ENCODE measurements at places on chromosomes 7 and 10. TPM values are rescaled to one million over a fixed set of nuclear protein-coding genes. Genes with fewer than 3 reads are reported as not detected.

GRCh38 chr7:128056901-128057300 is 25.7 kb upstream of the LRRC4 start:
- DNase-seq = no peak

DNA sequence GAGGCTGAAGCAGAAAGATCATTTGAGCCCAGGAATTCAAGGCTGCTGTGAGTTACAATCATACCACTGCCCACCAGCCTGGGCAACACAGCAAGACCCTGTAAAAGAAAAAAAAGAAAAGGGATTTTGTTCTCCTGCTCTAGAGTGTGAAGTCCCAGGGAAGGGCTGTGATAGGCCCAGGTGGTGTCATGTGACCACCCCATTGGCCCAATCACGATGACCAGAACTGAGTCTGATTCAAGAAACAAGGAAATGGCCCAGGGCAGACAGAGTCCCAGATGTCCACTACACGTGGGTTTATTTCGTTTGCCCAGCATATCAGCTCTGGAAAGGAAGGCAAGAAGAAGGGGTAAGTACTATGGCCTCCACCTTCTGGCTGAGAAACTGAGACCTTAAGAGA is 81.3 kb upstream of the CUX1 start:
- DNase-seq = no peak

DNA sequence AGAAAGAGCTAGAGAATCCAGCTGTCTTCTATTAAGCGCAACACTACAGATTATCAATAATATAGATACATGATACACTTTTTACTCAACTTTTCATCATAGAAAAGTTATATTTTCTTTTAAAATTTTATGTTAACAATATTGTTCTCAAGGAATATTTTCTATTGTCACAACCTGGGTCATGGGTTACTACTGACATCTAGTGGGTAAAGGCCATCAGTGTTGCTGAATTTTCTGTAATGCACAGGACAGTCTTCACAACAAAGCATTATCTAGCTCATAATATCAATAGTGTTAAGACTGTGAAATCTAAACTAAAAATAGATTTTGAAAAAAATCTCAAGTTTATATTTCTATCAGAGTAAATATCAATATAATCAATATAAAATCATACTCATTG is 209.8 kb downstream of the ZNF33B start:
- no peak for DNase-seq

DNA sequence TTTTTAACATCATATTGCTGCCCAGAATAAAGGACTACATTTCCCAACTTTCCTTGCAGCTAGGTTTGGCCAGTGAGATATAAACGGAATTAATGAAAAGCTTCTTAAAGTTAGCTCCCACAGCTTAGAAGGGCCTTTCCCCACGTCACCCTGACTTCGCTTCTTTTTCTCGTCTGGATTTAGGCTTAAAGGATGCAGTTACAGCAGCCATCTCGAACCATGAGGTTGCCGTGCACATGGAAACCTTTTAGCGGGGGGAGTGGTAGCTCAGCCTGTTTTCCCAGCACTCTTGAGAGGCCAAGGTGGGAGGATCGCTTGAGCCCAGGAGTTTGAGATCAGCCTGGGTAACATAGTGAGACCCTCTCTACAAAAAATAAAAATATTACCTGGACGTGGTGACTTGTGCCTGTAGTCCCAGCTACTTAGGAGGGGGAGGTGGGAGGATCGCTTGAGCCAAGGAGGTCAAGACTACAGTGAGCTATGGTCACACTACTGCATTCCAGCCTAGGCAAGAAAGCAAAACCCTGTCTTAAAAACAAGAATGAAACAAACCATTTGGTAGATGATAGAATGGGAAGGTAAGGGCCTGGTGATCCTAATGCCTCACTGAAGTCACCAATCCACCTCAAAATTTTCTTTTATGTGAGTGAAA is 64.3 kb upstream of the C1GALT1 start:
- DNase-seq = no peak

DNA sequence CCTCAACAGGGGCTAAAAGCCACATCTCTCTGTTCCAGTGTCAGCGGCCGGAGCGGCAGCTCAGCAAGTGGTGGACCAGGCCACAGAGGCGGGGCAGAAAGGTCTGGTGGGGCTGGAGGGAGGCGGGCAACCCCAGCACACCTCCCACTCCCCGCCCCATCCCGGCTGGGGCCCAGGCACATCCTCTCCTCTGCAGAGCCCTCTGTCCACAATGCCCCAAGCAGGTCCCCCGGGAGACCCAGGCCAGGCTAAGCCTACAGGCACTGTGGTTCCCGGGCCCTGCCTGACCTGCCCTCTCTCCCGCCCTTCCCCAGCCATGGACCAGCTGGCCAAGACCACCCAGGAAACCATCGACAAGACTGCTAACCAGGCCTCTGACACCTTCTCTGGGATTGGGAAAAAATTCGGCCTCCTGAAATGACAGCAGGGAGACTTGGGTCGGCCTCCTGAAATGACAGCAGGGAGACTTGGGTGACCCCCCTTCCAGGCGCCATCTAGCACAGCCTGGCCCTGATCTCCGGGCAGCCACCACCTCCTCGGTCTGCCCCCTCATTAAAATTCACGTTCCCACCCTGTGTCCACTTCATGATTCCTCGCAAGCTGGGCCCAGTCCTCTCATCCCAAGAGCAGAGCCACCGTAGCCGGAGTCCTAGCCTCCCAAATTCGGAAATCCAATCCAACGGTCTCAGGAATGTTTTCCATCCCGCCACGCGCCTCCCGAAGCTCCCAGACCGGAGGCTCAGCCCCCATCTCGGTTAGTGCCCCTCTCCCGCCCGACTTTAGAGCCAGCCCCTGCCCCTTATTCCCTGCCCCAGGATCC is 2.1 kb downstream of the ADIRF start:
- peak; percentile 92 for DNase-seq

DNA sequence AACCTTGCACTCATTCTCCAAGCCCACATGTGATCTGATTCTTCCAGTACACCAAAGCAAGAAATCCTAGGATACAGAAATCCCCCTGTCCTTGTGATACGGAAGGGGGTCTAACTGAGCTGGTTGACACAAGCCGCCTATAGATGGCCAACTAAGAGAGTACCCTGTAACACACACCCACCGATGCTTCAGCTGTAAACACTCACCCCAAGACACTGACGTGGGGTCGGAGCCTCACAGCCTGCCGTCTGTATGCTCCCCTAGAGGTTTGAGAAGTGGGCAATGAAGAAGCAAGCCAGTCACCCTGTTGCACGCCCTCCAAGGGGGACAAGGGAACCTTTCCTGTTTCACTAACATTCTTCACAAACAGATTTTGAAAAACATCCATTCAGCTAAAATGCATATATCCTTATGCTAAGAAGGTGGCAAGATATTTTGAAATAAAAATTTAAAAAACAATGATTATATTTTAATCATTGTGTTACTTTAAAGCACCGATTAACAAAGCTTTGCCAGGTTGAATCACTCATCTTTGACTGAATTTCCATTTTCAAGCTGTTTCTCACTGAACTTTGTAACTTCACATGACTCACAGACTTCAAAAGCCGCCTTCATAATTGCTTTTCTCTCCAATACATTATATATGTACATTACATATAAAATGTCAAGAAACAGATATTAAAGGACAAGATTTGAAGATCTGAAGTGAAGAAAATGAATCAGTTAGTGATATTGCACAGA is 329.3 kb downstream of the ARL4A start:
- no peak for DNase-seq

- no peak for DNase-seq
Measured at GRCh38 chr7:595621-596010, 76.0 kb upstream of the PDGFA start.

GRCh38 chr7:149743476-149744255 is 29.7 kb downstream of the ZNF467 start:
- no peak for DNase-seq

DNA sequence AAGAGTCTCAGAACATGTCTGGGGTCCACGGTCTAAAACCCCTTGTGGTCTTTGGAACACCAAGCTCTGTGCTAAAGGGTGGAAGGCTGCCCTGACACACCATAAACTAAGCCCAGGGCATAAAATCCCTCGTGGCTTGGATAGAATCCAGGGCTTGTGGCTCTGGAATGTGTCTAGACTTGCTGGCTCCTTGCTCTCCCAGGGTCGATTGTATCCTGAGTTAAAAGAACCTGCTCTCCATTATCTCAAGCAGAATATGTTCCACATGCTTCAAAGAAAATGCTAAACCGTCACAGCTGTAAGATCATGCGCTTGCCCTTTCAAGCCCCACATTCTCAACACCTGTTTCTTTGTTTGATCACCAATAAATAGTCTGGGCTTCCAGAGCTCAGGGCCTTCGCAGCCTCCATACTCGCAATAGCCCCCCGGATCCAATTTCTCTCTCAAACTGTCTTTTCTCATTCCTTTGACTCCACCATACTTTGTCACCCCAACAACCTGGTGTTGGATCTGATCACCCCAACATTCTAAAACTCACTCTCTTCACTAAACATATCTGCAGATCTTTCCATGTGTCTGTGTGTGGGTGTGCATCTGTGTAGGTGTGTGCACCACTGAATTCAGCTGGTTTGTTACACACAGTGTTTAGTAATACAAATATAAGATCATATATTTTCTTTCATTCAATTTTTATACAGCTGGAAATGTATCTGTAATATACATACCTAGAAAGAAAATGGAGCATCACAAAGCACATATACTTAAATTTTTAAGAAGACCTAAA is 238.5 kb downstream of the ZMYND11 start:
- no peak for DNase-seq

Gene CFAP70
- 1.7 TPM for total RNA-seq

Gene GHRHR
- not detected for total RNA-seq

Gene AKR1E2
- total RNA-seq = 4.5 TPM
